Foreskin keratinocyte (primary cell): ENCODE measurements at places on chromosomes 3 and 15.
A peak's percentile ranks its signal among the peaks of the same experiment; 100 is the strongest.

DNA sequence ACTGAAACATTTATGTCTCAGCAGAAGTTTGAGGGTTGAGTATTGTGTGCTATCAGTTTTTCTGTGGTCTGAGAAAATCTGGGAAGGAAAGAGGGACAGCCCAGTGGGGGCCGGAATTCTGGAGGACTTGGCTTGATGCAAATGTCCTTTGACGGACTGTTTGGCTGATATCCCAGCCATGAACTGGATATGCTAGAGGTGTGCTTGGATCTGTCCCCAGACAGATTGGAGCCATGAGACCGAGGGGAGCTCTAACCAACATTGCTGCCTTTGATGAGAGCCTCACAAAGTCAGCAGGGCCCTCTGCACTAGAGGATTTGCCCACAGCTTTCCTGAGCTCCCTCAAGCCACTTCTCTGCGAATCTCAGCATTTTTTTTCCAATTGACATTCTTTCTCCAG lies 405.6 kb downstream of the NTRK3 start:
- DNase-seq = no peak

DNA sequence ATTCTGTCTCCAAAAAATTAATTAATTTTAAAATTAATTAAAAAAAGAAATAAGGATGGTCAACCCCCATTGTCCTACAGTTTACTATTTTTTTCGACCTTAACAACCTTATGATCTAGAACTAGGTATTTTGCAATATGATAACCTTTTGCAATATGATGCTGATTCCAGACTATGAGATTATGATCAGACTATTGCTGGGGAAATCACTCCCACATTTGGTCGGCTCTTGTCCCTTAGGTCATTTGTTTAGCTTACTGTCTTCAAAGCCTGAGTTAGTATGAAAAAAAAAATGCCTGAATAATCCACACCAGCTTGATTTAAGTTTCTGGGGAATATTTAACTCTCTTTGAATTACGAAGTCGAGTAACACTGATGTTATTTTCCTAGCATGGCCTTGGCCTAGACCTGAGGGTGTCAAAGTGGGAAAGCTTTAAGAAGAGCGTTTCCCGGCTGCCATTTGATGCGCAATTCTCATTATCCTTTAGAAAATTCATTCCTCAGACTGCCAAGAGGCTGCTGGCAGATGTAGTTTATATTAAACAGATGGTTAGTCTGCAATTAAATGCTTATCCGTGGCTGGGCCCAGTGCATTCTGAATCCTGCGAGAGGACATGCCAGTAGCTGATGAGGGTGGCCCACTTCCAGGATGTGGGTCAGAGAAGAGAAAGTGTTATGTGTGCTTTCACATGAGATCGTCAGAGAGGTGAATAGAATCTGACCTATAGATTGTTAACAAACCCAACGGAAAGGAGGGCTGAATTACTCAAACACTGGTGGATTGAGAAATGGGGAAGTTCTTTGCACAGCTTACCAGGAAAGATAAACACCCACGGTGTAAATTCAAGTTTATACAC lies 496.0 kb upstream of the THBS1 start:
- DNase-seq = no peak

- DNase-seq = peak; percentile 84
These were observed 2.8 kb upstream of the FAM131A start for GRCh38 chr3:184334470-184335158.

DNA sequence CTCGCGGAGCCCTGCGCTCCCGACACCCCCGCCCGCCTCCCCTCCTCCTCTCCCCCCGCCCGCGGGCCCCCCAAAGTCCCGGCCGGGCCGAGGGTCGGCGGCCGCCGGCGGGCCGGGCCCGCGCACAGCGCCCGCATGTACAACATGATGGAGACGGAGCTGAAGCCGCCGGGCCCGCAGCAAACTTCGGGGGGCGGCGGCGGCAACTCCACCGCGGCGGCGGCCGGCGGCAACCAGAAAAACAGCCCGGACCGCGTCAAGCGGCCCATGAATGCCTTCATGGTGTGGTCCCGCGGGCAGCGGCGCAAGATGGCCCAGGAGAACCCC lies 464 bp downstream of the SOX2 start:
- DNase-seq = no peak

- no peak for DNase-seq
These were observed 95.0 kb upstream of the SNRPA1 start for GRCh38 chr15:101390060-101390459.

DNA sequence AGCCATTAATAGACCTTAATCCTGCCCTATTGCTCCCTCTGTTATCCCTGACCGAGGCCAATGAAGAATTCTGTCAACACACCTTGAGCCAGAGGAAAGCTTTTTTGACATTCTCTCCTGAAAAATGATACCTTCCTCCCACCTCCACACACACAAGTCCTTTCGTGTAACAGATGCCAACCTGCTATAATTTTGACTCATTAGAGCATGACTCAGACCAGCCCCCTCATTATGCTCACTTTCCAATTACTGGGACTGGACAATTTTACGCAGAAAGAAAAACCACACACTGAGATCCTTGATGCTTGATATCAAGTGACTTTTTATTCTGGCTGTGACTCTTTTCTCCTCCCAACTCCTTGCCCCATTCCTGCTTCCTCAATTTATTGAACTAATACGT lies 50.9 kb downstream of the LSAMP start:
- DNase-seq = no peak

GRCh38 chr3:122979211-122979610 lies 48.4 kb downstream of the SEMA5B start:
- DNase-seq = no peak

GRCh38 chr3:179811321-179812095 lies 158.7 kb downstream of the USP13 start:
- peak; percentile 50 for DNase-seq

DNA sequence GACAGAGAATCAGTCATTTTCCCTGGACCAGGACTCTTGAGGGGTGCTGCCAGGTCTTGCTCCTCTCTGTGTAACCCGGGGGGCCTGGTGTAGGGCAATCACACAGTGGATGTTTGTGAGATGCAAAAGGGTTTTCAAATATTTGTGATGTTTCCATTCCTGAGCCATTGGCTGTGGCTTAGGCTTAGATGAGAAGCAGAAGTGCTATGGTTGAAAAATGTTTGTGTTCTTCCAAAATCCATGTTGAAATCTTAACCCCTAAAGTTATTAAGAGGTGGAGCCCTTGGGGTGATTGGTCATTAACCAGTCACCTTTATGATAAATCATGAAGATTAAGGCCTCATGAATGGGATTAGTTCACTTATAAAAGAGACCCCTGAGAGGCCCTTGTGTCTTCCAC lies 36.5 kb downstream of the CORO2B start:
- no peak for DNase-seq

GRCh38 chr3:7188551-7188950 lies 327.6 kb downstream of the GRM7 start:
- DNase-seq = no peak

- no peak for DNase-seq
These were observed 66.8 kb upstream of the XXYLT1 start for GRCh38 chr3:195337747-195338146.

GRCh38 chr3:32428092-32429068 lies 36.7 kb downstream of the CMTM7 start:
- DNase-seq = no peak

DNA sequence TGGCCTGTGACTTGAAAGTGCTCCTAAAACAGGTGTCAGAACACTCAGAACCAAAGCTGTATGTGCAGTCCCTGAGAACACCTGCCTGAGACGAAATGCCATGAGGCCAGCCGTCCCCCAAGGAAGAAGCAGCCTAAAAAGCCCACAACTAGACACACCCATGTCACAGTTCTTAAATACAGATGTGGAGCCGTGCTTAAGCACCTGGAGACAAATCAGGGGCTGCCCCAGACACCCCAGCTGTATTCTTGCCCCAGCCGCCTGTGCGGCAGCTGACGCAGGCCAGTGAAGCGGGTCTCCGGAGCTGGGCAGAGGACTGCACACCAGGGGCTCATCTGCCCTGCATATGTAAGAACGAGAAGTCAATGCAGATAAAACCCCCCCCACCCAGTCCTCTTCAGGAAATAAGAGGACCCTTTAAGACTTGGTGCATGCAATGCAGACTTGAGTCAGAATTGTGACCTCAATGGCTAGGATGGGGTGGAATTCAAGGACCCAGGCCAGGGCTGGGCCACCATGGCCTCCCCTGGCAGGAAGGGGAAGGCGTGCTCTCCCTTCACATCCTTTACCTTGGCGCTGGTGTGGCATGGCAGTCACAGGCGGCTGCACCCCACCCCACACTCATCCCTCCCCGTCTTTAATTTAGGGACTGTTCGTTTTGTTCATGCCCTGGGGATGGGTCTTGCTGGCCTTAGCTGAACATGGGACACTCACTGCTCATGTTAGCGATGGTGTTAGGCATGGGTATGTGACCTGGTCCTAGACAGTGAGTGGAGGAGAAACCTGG lies 27.7 kb upstream of the PLXNA1 start:
- no peak for DNase-seq

DNA sequence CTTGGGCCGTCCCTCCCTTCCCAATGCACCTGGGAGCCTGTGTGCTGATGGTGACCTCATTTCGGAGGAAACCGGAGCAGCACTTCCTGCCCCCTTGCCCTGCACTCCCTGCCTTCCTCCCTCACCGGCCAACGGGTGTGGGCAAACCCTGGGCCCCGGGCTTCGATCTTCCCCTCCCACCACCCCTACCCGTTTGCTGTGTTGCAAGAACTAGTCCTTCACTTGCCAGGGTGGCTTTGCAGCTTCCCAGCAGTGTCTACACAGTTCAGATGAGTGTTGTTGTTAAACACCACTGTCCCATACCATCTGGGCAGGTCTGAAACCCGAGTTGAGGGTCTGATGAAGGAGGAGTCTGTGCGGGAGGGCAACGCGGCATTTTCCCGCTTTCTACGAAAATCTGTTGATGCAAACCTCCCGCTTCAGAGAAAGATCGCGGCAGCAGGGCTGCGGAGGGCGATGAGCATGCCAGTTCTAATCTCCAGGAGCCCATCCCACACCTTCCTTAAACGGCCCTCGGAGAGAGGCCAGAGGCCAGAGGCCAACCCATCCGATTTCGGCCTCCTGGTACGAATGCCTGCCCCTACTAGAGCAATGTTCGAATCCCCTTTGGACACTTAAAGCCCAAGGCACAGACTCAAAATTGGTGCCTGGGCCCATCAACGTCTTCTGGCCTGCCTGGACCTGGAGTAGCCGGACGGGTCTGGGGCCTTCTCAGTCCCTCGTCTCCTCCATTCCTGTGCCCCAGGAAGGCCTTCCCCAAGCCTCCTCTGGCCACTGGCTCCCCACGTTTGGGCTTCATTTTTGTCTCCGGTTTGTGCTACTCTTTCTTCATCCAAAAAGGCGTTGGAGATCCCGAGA lies 35.7 kb upstream of the POLG start:
- no peak for DNase-seq

GRCh38 chr3:61015859-61016258 lies 235.4 kb downstream of the FHIT start:
- DNase-seq = no peak

DNA sequence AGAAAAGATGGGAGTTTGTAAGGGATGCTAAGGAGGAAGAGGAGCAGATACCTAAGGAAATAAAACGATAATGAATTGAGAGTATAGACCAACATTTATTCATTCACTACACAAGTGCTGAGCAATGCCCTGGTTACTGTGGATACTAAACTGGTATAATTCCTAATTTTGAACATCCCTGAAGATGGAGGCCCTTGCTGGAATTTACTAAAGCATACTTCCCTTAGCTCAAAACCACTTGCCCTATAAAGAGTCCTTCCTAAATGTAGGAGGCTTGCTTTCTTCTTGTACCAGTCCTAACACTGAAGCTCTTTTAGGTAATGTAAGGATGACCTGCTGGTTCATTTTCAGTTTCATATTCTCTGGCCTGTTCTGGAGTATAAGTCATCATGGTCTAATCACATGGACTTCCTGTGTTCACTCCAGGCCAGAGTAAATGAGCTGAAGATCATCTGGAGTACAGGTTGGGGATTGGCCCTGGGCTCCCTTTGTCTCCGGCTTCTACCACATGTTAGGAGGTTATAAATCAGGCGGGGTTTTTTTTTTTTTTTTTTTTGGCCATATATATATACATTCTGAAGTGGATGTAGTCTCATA lies 40.1 kb upstream of the MTMR10 start:
- DNase-seq = peak; percentile 51

GRCh38 chr3:27715863-27716262 lies 6.3 kb downstream of the EOMES start:
- no peak for DNase-seq

DNA sequence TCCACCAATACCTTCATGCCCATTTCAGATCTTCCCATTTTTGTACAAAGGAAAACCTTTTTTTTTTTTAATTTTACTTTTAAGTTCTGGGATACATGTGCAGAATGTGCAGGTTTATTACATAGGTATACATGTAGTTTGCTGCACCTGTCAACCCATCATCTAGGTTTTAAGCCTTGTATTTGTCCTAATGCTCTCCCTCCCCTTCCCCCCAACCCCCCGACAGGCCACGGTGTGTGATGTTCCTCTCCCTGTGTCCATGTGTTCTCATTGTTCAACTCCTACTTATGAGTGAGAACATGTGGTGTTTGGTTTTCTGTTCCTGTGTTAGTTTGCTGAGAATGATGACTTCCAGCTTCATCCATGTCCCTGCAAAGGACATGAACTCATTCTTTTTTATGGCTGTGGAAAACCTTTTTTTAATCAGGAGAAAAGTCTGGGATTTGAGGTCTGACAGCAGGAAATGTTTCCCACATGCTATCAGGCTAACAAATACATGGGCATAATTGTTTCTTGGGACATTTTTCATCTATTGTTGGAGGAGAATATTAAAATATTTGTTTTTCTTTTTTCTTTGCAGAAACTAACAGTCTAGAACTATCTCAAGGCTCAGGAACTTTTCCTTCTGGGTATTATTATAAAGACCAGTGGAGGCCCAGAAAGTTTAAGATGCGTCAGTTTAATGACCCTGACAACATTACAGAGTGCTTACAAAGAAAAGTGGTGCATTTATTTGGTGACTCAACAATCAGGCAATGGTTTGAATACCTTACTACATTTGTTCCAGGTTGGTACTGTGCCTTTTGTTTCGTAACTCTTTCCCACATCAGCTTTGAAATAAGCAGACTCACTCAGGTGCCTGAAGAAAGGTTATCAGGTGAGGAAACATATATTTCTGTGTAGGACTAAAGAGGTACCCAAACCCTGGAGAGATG lies 32.8 kb upstream of the NFKBIZ start:
- DNase-seq = peak; percentile 67

GRCh38 chr3:112610121-112610520 lies 30.8 kb downstream of the CCDC80 start:
- no peak for DNase-seq

DNA sequence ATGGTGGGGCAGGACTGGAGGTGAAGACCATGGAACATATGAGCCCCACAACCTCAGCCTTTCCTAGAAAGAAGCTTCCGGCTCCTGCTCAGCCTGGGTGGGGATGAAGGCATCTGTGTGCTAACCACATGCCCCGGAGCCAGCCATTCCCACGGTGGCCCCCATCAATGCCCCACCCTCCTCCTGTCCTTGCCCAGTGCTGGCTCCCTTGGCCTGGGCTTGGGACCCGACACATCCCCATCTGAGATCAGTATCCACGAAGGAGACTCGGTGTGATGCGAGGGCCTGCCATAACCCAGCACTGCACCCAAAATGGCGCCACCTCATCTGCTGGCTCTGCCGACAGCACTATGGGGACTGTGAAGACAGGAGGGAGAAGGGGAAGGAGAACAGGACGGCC lies 16.5 kb upstream of the PLXND1 start:
- no peak for DNase-seq
